HepG2 (cell line): ENCODE measurements at places on chromosomes 7 and 10.

- H3K4me3 ChIP-seq, result no peak overlapping the region
- H3K4me1 ChIP-seq, result no peaks in the 10 kb centered on the region
- H3K27me3 ChIP-seq, result no peaks in the 10 kb centered on the region
- H3K27ac ChIP-seq, result no peak overlapping the region
- H3K36me3 ChIP-seq, result peaks cover 4% of the 10 kb centered on the region; the same call in 1 of the 3 replicates
Measured at GRCh38 chr10:127080317-127080716, 116.1 kb downstream of the INSYN2A start.

- DNase-seq, result no peak
- no peaks in the 10 kb centered on the region for H3K36me3 ChIP-seq
Measured at GRCh38 chr7:141023295-141023694, 8.5 kb upstream of the MRPS33 start.

DNA sequence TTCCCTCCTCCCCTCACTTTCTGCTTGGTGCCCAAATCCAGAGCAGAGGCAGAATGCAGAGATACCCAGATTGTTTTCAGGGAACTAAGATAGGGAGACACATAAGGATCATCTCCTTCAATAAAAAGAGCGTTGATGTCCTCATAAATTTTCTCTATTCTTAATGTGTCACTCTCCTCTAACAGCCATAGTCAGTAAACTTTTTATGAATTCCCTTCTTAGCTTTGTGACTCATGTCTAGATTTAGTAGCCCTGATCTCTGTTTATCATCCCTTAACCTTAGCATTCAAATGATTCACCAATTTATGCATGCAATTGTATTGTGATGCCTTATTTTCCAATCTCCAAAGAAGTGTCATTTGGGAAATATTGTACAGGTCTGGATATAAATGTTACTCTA, 995.5 kb upstream of the C7orf33 start:
- no peaks in the 10 kb centered on the region; the same call in 1 of the 2 replicates for H3K27me3 ChIP-seq
- no peaks in the 10 kb centered on the region for H3K4me1 ChIP-seq
- H3K36me3 ChIP-seq, result no peaks in the 10 kb centered on the region
- H3K27ac ChIP-seq, result no peak overlapping the region
- H3K4me3 ChIP-seq, result no peak overlapping the region
- DNase-seq, result no peak

GRCh38 chr7:132548489-132549078, 27.7 kb downstream of the PLXNA4 start:
- H3K36me3 ChIP-seq, result no peaks in the 10 kb centered on the region
- DNase-seq, result no peak
- H3K4me3 ChIP-seq, result no peak overlapping the region

GRCh38 chr7:88226886-88227516, 7.2 kb upstream of the SRI start:
- H3K36me3 ChIP-seq, result no peaks in the 10 kb centered on the region
- peaks cover 21% of the 10 kb centered on the region for H3K4me1 ChIP-seq
- H3K4me3 ChIP-seq, result no peak overlapping the region
- no peaks in the 10 kb centered on the region for H3K27me3 ChIP-seq
- DNase-seq, result peak; percentile 90

DNA sequence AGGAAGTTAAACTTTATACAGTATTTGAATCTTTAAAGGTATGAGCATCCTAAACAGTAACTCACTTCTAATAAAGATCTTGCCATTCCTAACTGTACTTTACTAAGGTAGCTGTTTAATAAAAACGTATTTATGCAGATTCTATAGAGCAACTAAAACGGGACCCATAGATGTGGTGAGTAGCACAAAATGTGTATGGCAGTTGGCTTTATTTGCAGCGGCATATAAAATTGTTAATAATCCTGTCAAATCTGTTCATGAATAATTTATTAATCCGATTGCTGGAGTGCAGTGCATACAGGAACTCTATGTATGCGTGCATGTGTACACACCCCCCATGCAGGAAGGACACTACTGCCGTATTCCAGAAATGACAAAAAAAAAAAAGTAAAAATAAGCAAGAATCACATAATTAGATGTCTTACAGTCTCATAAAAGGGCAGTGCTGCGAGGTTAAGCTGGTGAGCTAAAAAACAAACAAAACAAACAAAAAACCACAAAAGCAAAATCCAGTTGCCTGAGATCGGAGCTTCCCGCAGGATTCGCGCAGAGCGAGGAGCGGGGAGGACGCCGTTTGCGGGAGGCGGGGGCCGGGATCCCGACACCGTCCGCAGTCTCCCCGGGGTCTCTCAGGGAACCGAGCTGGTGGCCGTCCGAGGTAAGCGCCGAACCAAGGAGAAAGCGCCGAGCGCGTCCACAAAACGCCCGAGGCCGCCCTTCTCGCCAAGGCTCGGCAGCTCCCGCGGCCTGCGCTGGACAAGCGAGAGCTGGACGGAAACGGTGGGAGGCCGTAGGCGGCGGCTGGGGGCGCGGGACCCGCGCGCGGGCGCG, 518 bp upstream of the COMMD3 start:
- peaks cover 35% of the 10 kb centered on the region for H3K4me1 ChIP-seq
- peak overlapping the region; percentile 92 for H3K27ac ChIP-seq
- no peak for DNase-seq
- peaks cover 16% of the 10 kb centered on the region; the same call in 2 of the 3 replicates for H3K27me3 ChIP-seq
- peak overlapping the region; percentile 78 for H3K4me3 ChIP-seq

- no peaks in the 10 kb centered on the region for H3K36me3 ChIP-seq
- no peaks in the 10 kb centered on the region for H3K4me1 ChIP-seq
- DNase-seq, result no peak
- H3K27me3 ChIP-seq, result peaks cover 1% of the 10 kb centered on the region
- no peak overlapping the region for H3K4me3 ChIP-seq
- no peak overlapping the region for H3K27ac ChIP-seq
Measured at GRCh38 chr10:47255866-47256265, 44.1 kb upstream of the GDF10 start.

GRCh38 chr10:49664842-49665355, 14.6 kb upstream of the C10orf53 start:
- no peak overlapping the region for H3K4me3 ChIP-seq
- no peak for DNase-seq
- H3K4me1 ChIP-seq, result no peaks in the 10 kb centered on the region
- no peak overlapping the region for H3K27ac ChIP-seq
- no peaks in the 10 kb centered on the region; the same call in 1 of the 2 replicates for H3K27me3 ChIP-seq
- H3K36me3 ChIP-seq, result no peaks in the 10 kb centered on the region

DNA sequence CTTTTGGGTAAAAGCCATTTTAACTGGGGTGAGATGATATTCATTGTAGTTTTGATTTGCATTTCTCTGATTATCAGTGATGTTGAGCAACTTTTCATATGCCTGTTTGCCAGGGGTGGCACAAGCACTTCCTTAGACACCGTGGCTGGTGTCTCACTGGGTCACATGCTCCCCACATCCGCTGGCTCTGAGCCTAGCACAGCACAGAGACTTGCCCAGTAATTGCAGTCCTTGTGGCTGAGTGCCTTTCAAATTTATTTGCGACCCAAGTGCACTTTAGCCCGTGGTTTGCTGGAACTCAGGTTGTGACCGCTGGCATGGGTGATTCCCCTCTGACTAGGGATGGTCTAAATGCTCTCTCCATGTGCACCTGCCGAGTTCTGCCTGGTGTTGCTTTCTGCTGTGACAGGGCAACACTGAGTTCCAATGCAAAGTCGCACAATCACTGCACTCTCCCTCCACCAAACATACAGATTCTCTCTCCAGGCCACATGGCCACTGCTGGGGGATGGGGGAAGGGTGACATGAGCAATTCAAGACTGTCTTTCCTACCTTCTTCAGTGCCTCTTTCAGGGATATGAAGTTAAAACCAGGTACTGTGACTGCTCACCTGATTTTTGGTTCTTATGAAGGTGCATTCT, 66.5 kb downstream of the ZNF277 start:
- no peak overlapping the region for H3K27ac ChIP-seq
- peaks cover 5% of the 10 kb centered on the region; the same call in 1 of the 2 replicates for H3K4me1 ChIP-seq
- no peaks in the 10 kb centered on the region for H3K36me3 ChIP-seq

DNA sequence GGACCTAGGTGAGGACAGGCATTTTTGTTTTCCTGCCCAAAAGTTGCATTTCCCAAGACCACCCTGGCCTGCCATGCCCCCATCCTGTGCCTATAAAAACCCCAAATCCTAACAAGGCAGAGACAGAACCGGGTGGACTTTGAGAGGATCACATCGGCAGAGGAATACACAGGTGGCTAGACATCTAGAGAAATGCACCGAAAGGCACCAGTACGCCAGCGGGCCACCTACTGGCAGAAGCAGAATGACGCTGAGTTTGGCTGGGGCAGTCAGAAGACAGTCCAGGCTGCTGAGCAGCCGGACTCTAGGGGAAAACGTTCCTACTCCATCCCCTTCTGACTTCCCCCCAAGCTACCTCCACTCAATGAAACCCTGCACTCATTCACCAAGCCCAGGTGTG, 2.8 kb downstream of the AKR1C4 start:
- no peaks in the 10 kb centered on the region for H3K27me3 ChIP-seq
- no peaks in the 10 kb centered on the region for H3K36me3 ChIP-seq
- no peak for DNase-seq
- H3K27ac ChIP-seq, result no peak overlapping the region
- H3K4me3 ChIP-seq, result no peak overlapping the region

DNA sequence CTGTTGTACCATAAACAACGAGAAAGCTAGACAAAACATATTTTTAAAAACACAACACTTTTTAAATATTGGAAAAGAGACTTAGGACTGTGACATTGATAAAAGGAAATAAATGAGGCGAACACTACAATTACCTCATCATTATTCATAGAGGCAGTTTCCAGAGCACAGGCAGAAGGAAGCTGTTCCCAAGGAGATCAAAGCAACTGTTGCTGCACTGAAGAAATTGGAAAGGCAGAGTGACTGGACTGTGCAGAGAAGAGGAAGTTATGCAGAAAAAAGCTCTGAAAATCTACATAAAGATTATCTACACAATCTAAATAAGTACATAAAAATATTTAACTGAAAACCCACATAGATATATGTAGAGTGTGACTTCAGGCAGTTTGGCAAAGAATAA, 32.8 kb downstream of the MYO3A start:
- no peaks in the 10 kb centered on the region; the same call in 1 of the 2 replicates for H3K27me3 ChIP-seq
- no peak for DNase-seq
- no peaks in the 10 kb centered on the region for H3K4me1 ChIP-seq
- H3K27ac ChIP-seq, result no peak overlapping the region
- H3K4me3 ChIP-seq, result no peak overlapping the region
- no peaks in the 10 kb centered on the region for H3K36me3 ChIP-seq

DNA sequence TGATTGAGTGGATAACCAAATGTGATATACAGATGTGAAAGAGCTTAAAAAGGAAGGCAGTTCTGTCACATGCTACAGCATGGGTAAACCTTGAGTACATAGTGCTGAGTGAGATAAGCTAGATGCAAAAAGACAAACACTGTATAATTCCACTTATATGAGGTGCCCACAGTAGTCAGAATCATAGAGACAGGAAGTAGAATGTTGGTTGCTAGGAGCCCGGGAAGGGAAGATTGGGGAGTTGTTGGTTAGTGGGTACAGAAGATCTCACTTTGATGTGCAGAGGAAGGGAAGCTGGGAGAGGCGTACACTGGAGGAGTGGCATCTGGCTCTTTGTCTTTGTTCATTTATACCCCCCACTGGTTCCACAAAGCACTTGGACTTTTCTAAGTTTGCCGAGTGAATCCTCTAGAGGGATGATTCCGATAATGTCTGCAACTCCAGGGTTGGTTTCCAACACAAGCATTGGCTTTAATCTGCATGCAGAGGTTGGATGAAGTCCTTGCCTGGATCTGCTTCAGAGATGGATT, 39.5 kb downstream of the TSPAN14 start:
- no peaks in the 10 kb centered on the region for H3K27me3 ChIP-seq
- H3K27ac ChIP-seq, result peak overlapping the region; percentile 48
- peaks cover 12% of the 10 kb centered on the region for H3K36me3 ChIP-seq
- DNase-seq, result peak; percentile 89
- no peak overlapping the region for H3K4me3 ChIP-seq
- H3K4me1 ChIP-seq, result peaks cover 100% of the 10 kb centered on the region

GRCh38 chr7:28190077-28190710, 9.6 kb upstream of the JAZF1 start:
- H3K4me1 ChIP-seq, result no peaks in the 10 kb centered on the region
- DNase-seq, result no peak
- peaks cover 3% of the 10 kb centered on the region; the same call in 1 of the 3 replicates for H3K27me3 ChIP-seq
- no peak overlapping the region for H3K4me3 ChIP-seq

- H3K27ac ChIP-seq, result no peak overlapping the region
- no peaks in the 10 kb centered on the region for H3K36me3 ChIP-seq
- H3K4me1 ChIP-seq, result no peaks in the 10 kb centered on the region
- no peaks in the 10 kb centered on the region for H3K27me3 ChIP-seq
- no peak overlapping the region for H3K4me3 ChIP-seq
Measured at GRCh38 chr10:121338206-121338980, 259.9 kb downstream of the FGFR2 start.

DNA sequence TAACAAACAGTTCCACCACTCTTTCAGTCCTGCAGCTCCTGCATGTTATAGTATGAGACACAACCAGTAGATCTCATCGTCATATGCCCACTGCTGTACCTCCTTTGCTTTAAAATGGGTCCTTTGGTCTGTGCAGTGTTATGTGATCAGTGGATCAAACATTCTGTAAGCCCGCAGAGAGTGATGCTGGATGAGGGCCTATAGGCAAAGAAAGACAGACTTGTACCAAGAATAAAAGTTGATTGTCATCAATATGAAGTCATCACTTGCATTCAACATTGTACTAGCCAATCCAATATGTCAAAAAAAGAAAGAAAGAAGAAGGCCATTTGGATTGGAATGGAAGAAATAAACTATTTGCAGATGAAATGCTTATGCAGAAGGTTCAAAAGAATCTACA, 79.8 kb upstream of the PHYHIPL start:
- no peaks in the 10 kb centered on the region for H3K36me3 ChIP-seq
- peaks cover 1% of the 10 kb centered on the region; the same call in 1 of the 2 replicates for H3K4me1 ChIP-seq
- H3K4me3 ChIP-seq, result no peak overlapping the region
- H3K27ac ChIP-seq, result no peak overlapping the region
- no peak for DNase-seq
- H3K27me3 ChIP-seq, result no peaks in the 10 kb centered on the region

GRCh38 chr10:79995979-79996634, 47.2 kb upstream of the SFTPD start:
- H3K27me3 ChIP-seq, result peaks cover 3% of the 10 kb centered on the region; the same call in 1 of the 3 replicates
- no peak overlapping the region for H3K27ac ChIP-seq
- DNase-seq, result no peak
- no peak overlapping the region for H3K4me3 ChIP-seq

DNA sequence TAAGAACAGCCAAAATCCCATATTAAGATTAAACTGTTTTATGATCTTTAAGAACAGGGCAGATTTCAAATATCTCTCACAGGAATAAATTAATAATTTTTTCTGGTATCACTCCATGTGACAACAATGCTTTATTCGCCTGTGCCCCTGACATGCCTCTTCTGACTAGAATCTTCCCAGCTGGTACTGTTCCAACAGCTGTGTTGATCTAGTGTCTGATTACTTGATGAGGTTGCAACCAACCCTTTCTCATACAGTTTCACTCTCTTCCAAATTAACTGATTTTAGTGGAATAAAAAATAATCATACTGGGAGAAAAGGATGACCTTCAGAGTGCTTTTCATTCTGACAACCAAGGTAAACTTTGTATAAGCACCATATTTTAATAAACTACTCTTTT, 151.9 kb downstream of the CHRM2 start:
- H3K4me3 ChIP-seq, result no peak overlapping the region
- H3K4me1 ChIP-seq, result no peaks in the 10 kb centered on the region
- no peaks in the 10 kb centered on the region for H3K36me3 ChIP-seq
- H3K27me3 ChIP-seq, result no peaks in the 10 kb centered on the region

- DNase-seq, result peak; percentile 65
- no peaks in the 10 kb centered on the region for H3K27me3 ChIP-seq
- no peak overlapping the region for H3K4me3 ChIP-seq
- peaks cover 38% of the 10 kb centered on the region for H3K4me1 ChIP-seq
Measured at GRCh38 chr7:105648561-105649401, 67.5 kb upstream of the EFCAB10 start.
